Neuronal stem cell (in vitro differentiated cells): ENCODE measurements at places on chromosomes 3 and 15.
A peak's percentile ranks its signal among the peaks of the same experiment; 100 is the strongest.

GRCh38 chr3:53888232-53888631 is 3.4 kb downstream of the SELENOK start:
- no peak for DNase-seq

DNA sequence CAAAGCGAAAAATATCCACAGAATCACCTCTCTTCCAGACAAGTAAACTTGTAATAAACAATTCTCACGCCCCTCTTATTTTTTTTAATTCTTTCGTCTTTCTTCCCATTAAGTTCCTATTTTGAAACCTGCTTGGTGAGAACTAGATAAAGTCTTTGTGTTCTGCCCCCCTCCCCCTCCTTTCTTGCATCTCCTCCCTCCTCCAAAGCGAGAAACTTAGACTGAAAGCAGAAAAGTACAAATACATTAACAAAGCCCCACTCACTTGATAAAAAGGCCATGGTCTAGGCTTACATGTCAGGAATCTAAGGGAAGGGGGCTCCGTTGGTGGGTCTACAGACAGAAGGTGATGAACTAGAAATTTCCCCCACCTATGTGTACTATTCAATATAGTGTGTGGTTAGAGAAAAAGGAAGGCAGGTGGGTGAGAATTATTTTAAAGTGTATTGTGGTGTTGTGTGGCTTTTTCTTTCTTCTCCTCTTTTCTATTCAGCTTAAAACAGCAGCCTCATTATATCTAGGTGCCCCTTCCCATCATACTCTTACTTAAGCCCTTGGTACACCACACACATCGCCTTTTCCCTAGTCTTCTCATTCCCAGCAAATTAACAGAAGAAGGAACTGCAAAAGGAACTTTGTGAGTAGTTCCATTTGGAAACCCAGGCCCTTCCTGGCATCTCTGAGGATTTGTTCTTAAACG is 215.3 kb downstream of the MEIS2 start:
- peak; percentile 17 for DNase-seq

GRCh38 chr3:160098926-160099626 is 110.4 kb downstream of the IL12A start:
- no peak for DNase-seq

GRCh38 chr3:151371526-151371925 is 13.0 kb downstream of the P2RY12 start:
- no peak for DNase-seq

- peak; percentile 62 for DNase-seq
Measured at GRCh38 chr15:40421246-40422157, 15.9 kb downstream of the IVD start.

GRCh38 chr3:61182662-61183061 is 68.6 kb downstream of the FHIT start:
- DNase-seq: no peak

DNA sequence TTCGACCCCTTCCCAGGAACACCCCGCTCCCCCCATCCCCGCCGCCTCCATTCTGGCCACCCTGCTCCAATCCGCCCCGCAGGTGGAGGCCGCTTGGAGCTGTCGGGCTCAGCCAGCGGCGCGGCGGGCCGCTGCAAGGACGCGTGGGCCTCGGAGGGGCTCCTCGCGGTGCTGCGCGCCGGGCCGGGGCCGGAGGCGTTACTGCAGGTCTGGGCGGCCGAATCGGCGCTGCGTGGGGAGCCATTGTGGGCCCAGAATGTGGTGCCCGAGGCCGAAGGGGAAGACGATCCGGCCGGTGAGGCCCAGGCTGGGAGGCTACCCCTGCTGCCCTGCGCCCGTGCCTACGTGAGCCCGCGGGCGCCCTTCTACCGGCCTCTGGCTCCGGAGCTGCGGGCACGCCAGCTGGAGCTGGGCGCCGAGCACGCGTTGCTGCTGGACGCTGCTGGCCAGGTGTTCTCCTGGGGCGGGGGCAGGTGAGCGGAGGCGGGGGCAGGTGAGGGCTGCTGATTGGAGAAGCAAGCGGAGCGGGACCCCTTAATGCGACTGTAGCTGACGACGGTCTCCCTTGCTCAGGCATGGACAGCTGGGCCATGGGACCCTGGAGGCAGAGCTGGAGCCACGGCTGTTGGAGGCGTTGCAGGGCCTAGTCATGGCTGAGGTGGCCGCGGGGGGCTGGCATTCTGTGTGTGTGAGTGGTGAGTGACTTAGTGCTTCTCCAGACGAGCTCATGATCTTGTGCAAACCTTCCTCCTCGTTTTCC is 2.5 kb downstream of the RCCD1 start:
- DNase-seq: peak; percentile 32

DNA sequence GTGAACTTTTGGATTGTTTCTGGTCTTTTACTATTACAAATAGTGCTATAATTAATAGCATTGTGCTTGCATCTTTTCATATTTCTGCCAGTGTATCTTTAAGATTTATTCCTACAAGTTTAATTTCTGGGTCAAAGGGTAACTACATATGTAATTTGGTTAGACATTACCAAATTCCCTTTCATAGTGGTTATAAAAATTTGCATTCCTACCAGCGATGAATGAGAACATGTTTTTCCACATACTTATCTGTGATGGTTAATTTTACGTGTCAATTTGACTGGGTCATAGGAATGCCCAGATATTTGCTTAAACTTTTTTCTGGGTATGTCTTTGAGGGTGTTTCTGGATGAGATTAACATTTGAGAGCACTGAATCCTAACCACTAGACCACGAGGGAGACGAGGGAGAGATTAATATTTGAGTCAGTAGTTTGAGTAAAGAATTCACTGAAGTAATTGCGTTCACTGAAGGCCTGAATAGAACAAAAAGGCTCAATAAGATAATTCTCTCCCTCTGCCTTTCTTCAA is 132.3 kb upstream of the NEO1 start:
- DNase-seq: no peak

GRCh38 chr3:66036586-66037148 is 2.1 kb downstream of the MAGI1 start:
- DNase-seq: no peak

DNA sequence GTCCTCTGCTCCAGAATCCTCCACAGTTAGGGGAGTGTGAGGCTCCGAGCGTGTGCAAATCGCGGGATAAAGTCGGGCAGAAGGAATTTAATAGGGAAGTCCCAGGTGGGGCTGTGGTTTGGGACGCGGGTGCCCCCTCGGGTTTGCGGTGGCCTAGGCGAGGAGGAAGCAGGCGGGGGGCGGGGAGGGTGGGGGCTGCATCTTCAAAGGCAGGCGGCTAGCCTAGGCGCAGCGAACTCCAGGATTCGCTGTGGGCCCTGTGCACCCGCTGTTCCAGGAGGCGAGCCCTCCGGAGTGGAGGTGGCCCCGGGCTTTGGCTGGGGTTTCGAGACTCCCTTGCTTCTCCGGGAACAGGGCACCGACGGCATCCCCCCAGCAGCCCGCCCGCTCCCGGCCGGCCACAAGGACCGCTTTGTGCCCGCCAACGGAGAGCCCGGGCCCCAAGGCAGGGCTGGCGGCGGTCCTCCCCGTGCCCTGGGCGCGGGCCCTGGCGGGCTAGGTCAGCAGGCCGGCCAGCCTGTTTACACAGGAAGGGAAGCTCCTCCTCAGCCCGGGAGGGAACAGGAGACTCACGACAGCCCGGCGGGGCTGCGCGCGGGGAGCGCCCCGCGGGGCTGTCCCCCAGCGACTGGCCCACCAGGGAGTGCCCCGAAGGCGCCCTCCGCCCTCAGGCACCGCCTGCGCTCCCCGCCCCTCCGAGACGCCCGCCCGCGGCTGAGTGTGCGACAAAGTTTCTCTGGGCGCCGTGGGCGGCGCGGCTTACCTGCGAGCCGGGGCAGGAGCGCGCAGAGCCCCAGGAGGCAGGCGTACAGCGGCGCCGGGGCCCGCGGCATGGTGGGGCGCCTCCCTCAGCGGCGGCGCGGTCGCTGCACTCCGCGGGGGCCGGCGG is 753 bp downstream of the ITGB5 start:
- peak; percentile 43 for DNase-seq

- DNase-seq: no peak
Measured at GRCh38 chr15:90086868-90087268, 15.4 kb downstream of the IDH2 start.

DNA sequence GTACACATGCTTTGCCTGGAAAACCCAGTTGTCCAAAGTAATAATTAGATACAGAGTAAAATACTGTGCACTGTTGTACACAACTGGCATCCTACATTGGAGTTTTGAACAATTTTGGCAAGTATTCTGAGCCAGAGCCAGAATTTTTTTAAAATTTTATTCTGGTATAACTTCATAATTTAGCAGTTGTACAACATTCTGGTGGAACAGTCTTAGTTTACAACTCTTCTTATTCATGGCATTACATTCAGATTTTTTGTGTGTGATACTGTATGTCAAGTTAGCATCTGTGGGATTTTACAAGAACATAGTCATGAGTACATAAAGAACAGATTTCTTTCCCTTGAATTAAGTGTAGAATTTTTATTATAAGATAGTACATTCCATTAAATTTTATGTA is 67.5 kb downstream of the SLC49A4 start:
- DNase-seq: no peak
